ENCODE measurements at places on chromosomes 12 and 14.

GRCh38 chr12:25257590-25258324 lies 7.0 kb upstream of the KRAS start:
- no peak for DNase-seq

GRCh38 chr12:24608108-24608507 lies 340.8 kb downstream of the BCAT1 start:
- DNase-seq: no peak

- no peak for DNase-seq
These were observed 636.1 kb downstream of the KCNH5 start for GRCh38 chr14:62409169-62409568.

DNA sequence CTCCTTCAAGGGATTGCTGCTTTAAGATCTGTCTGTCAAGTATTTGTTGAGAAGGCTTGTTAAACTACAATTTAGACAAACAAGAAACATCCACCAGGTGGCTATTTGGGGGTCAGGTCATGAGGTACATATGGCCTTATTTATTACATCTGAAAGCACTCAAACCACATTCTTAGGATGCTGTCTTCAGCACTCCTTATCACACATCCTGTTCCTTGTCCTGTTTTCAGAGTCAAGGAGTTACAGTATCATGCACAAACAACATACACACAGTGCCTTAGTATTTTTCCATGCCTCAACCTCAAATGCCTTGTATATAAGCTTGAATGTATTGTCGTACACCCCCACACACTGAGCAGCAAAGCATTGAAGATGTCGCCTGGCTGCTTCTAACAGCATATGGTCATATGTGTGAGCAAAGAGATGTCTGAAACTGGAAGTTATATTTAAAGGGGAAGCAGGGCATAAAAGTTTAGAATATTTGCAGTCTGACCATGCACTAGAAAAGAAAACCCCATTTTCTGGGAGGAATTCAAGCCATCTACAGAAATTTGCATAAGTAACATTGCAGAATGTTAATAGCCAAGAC lies 83.8 kb downstream of the KCNMB4 start:
- no peak for DNase-seq

GRCh38 chr14:81474148-81474492 lies 59.5 kb downstream of the SEL1L start:
- no peak for DNase-seq
